Stimulated activated CD4-positive, alpha-beta T cell treated with anti-CD3 and anti-CD28 coated beads, Interleukin-1b, Interleukin-23, amount 100 ng/mL, for 1 hour (primary cell): ENCODE measurements at places on chromosomes 1 and 21.

- DNase-seq = no peak
Observed at GRCh38 chr1:175522880-175523279, 220.5 kb downstream of the TNR start.

GRCh38 chr1:154440036-154440804, 35.1 kb downstream of the IL6R start:
- no peak for DNase-seq

DNA sequence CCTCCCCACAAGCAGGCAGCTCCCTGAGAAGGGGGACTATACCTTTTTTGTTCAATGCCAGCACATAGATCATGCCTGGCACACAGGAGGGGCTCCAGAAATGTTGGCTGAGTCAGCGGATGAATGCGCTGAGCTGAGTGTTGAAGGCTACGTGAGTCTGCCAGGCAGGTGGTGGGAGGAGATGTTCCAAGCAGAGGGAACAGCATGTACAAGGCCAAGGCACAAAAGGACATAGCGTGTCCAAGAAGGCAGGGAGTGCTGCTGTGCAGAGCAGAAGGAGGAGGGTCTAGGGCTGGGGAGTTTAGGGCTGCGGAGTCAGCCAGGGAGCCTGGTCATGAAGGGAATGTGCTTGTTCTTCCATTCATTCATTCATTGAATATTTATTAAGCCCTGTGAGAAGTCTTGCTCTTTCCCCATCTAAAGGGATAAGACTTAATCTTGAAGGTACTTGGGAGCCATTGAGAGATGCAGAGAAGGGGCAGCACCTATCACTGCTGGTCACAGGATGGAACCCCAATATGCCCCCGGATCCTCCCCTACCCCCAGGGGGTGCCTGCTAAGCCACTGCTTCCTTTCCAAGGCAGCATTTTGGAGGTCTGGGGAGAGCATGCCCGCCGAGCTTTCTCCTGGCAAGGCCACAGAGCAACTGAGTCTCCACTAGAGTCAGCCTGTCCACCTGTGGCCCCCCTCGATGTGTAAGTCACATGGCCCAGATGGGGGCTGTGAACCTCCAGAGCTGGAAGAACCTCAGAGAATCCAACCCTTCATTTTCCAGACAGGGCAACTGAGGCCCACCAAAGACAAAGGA, 31.2 kb upstream of the LAPTM5 start:
- DNase-seq = no peak

- no peak for DNase-seq
Observed at GRCh38 chr21:35204850-35205541, 155.9 kb upstream of the RUNX1 start.

DNA sequence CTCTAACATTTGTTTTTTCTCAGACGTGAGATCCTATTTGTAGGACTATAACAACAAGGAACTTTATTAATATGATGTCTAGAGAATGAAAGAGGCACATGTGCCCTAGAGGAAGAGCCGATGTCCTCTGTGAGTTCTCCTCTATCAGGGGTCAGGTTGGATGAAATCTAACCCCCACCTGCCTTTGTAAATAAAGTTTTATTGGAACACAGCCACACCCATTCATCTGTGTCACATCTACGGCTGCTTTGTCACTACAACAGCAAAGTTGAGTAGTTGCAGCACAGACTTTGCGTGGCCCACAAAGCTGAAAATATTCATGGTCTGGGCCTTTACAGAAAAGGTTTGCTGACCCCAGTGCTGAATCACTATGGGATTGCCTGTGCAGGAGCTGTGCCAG, 571 bp upstream of the CAPN9 start:
- no peak for DNase-seq

- no peak for DNase-seq
Observed at GRCh38 chr1:57719274-57719673, 295.4 kb upstream of the DAB1 start.
